T-cell (primary cell): ENCODE measurements at places on chromosomes 13 and 19. TPM values are rescaled to one million over a fixed set of nuclear protein-coding genes. Genes with fewer than 3 reads are reported as not detected.

The ZNF836 gene
- total RNA-seq = 35.0 TPM

The LEUTX gene
- not detected for total RNA-seq

The OR7D2 gene
- total RNA-seq = 1.6 TPM

The THSD8 gene
- total RNA-seq = 2.4 TPM

The PRKCSH gene
- 336 TPM for total RNA-seq

The GAPDHS gene
- total RNA-seq = not detected

The ZNF558 gene
- 29.5 TPM for total RNA-seq

The KHSRP gene
- total RNA-seq = 160 TPM

The ZNF146 gene
- 32.1 TPM for total RNA-seq

The SIGLEC5 gene
- total RNA-seq = not detected

The ZNF628 gene
- total RNA-seq = 14.5 TPM

The KCNN4 gene
- 90.1 TPM for total RNA-seq

The PRR20C gene
- total RNA-seq = not detected

The ELSPBP1 gene
- not detected for total RNA-seq

The CEACAM16 gene
- not detected for total RNA-seq

The RAB4B gene
- total RNA-seq = 77.9 TPM

The KIRREL2 gene
- 0.23 TPM for total RNA-seq

The FBN3 gene
- total RNA-seq = not detected

The CTXN1 gene
- 0.19 TPM for total RNA-seq

The UPF1 gene
- 140 TPM for total RNA-seq

The OLFM2 gene
- total RNA-seq = 6.0 TPM

The CEACAM7 gene
- not detected for total RNA-seq

The TMEM59L gene
- total RNA-seq = 0.40 TPM

The SHC2 gene
- total RNA-seq = 0.66 TPM

The ZNF835 gene
- total RNA-seq = 0.28 TPM

The ZNF136 gene
- 22.7 TPM for total RNA-seq

The MAB21L1 gene
- total RNA-seq = not detected

The ZNF460 gene
- 65.2 TPM for total RNA-seq

The CEACAM3 gene
- total RNA-seq = not detected

The ANGPTL8 gene
- total RNA-seq = not detected
